ENCODE measurements at places on chromosomes 2 and 18.

DNA sequence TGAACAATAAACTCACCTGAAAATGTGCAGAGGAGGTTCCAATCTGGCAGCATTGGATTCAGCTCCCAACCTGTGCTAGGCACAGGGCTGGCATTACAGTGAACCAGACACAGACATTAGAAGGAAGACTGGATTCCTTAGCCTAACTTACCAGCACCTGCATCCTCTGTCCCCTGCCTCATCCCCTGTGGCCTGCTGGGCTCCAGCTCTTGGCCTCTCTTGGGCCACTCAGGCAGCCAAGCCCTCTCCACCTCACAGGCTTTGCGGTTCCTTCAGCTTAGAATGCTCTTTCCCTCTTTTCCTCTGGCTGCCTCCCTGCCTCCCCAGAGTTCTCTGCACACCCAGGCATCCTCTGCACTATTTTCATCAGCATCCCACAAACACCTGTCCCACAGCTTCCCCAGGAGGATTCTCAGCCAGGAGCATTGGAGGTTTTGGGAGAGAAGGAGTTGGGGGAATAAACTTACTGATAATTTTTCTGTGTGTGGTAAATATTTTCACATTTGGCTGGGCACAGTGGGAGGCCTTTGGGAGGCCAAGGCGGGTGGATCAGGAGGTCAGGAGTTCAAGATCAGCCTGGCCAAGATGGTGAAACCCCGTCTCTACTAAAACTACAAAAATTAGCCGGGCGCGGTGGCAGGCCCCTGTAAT is 132.0 kb downstream of the INHBB start:
- DNase-seq, result no peak

DNA sequence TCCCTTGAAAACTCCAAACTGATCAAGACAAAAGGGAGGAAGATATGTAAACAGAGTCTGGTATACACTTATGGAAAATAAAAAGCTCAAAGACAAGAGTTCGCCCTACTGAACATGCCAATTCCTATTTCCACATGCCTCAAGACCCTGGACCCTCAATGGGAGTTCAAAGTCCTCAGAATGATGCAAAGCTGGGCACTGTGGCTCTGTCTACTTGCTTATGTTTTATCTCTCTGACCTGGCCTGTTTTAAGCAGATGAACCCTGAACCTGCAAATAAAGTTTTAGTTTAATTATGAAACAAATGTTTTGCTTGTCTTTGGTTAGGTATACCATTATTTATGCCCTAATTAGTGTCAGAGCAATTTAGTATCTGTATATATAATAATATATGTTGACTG is 22.6 kb downstream of the NR4A2 start:
- no peak for DNase-seq

- DNase-seq, result no peak
Measured at GRCh38 chr2:74198023-74198460, 373 bp upstream of the MTHFD2 start.

DNA sequence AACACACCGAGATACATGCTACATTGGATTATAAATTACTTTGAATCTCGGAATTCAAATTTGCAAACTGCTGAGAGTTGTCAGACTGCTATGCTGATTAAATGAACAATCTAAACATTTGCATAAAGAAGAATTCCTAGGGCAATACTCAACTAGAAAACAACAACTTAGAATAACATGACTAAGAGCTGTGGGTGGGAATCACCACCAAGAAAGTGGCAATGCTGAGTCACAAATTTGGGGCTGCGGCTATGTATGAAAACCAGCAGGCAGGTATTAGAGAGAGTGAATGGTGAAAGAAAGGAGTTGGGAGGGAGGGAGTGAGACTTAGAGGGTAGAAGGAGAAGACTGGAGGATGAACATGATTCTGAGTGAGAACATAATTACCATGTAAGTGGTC is 559.5 kb downstream of the PIK3C3 start:
- no peak for DNase-seq

DNA sequence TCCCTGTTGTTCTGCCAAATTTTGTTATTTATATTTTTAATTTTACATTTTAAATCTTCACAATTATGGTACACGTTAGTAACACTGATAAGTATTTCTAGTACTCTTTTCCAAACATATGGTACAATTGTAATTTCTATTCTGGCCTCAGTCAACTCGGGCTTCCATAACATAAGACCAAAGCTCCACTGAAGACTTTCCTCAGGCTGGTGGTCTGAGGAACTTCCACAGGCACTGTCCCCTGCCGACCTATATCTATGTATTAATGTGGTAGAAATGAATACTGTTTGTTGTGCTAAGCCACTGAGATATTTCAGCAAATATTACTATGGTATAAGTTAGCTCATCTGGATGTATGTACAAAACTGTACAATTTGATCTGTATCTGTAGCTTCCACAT is 407.6 kb upstream of the ZNF804A start:
- DNase-seq, result no peak

DNA sequence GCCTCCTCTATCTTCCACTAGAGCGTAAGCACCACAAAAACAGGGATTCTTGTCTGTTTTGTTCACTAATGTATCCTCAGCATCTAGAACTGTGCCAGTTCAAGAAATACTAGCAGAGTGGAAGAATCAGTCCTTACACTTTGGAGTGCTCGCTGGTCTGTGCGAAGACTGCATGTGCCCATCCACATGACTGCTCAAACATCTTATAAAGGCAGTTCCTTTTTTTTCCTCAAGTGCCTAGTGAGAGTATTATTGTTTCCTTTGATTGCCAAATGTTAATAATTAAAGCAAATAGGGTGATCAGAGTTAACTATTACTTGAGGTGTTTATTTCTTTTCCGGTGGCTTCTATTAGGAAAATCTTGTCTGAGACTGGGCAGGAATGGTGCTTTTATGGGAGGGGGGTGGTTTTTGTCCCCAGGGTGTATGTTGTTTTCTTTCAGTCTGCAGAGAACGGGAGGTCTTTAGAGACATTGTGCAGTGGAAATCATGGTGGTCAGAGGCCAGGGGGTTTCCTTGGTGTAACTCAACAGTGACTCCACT is 45.6 kb upstream of the ITGB6 start:
- no peak for DNase-seq

GRCh38 chr2:65458999-65459398 is 26.6 kb upstream of the SPRED2 start:
- no peak for DNase-seq

- DNase-seq, result no peak
Measured at GRCh38 chr18:77811503-77811902, 561.9 kb downstream of the GALR1 start.

- DNase-seq, result no peak
Measured at GRCh38 chr18:74733598-74733997, 135.9 kb downstream of the ZNF407 start.

- DNase-seq, result no peak
Measured at GRCh38 chr2:19504400-19505198, 146.2 kb upstream of the OSR1 start.

DNA sequence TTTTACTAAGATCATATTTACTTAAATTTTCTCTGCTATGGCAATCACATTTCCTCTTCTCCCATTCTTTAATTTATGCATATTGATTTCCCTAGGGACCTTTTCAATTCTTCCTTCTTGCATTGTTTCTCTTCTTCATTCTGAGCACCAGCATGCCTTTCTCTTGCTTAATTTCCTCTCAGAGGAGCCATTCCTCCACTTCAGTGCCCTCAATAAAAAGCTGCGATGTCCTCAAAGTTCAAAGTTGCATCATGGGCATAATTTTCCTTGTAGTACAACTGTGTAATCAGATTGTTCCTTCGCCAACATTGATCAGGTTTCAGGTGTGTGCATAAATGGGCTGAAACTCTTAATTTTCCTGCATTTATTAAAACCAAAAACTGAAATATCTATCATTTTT is 21.8 kb upstream of the CD226 start:
- DNase-seq, result no peak

- DNase-seq, result no peak
Measured at GRCh38 chr2:69173706-69174105, 160.7 kb downstream of the ANTXR1 start.

DNA sequence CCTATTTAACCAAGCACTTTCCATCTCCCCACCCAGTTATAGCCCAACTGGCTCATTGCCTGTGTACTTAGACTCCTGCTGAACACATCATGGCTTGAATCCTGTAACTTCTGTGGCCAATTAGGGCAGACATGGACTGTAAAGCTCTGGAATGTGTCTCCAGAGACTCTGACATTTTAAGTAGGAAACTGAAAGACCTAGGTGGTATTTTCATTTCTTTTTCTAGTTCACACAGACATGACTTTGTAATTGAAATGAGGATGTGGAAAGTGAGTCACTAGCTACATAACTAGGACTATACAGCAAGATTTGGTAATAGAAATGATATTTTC is 12.2 kb downstream of the DOK1 start:
- no peak for DNase-seq

DNA sequence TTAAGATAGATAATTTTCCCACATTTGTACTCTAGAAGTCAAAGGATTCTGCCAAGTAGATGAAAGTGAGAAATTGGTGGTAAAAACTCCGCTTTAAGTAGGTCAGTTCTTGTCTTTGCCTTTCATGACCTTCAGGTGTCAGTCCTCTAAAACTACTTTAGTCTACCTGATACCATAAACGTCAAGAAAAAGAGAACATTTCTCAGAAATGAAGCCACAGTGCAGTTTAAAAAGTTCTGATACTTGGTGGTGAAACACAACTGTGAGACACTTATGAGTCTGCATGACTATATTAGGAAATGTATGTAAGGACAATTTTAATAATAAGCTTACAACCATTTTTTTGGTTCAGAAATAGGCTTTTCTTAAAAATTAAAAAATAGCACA is 583.3 kb downstream of the SATB2 start:
- DNase-seq, result no peak

DNA sequence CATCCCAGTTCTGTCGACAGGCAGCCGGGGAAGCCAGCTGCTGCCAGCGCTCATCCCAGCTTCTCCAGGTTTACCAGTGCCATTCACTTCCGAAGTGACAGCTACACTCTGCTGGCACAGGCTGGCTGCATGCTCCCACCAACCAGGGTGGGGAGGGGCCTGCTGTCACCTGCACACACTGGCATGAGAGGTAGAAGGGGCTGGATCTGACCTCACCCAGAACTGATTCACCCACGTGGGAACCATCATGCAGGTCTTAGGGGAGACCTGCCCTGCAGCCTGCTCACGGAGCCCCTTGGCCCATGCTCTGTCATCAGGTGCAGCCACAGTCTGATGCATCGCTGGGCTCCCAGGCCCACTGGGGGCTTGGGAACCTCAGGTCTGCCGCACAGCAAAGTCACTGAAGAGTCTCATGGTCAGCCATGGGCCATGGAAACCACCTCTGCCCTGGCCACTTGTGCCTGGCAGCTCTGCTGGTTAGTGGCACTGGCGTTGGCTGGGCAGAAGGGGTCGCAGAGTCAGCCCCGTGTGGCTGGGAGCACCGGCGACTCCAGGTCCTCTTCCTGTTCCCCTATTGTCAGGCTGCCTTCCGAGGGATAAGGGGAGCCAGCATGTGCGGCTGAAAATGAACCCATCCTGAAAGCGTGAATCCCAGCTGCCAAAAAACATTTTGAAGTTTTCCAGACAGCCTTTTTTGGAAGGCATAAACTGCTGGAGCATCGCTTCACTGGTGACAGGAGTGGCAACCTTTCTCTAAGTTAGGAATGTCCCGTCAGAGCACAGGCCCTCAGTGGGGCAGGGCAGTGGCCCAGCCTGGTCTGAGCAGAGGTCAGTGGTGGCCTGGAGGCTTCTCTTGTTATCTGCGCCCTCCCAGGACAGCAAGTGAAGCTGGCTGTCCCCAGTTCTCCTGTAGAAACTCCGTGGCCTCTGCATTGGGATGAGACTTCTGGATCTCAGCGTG is 157.8 kb downstream of the SEPTIN10 start:
- no peak for DNase-seq

DNA sequence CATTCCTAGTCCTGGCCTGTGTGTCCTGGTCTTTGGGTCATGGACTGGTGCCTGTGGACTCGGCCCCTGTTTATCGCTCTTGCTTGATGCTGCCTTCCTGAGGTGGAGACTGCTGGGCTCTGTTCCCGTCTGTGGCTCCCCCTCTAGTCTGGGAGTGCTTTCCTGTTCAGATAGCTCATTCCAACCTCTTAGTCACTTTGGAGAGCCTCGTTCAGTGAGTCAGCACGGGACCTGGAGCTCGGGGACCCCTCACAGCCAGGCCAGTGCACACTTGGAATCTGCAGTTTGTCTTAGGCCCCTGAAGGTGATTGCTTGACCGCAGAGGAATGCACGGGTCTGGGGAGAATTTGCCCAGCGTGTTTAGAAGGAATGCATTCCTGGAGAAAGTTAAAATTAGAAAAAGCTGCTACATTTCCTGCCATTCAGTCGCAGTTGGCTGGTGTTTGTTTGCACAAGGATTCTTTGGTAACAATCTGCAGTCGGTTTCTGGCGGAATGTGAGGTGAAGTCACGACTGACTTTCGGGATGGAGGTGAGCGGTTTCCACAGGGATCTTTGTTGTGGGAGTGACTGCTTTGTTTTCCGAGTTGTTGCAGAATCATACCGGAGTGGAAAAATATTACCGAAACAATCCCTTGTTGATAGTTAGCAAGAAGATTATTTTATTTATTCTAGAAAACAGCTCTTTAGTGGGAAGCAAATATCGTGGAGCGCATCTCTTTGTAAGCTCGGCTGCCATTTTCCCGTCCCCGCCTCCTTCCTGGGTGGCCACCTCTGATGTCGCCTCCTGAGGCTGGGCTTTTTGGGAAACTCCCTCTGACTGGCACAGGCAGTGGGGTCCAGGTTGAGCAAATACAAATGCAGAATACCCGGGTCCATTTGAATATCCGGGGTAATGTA is 29.6 kb downstream of the SH3BP4 start:
- DNase-seq, result no peak

GRCh38 chr2:233974530-233975071 is 57.4 kb downstream of the TRPM8 start:
- no peak for DNase-seq

DNA sequence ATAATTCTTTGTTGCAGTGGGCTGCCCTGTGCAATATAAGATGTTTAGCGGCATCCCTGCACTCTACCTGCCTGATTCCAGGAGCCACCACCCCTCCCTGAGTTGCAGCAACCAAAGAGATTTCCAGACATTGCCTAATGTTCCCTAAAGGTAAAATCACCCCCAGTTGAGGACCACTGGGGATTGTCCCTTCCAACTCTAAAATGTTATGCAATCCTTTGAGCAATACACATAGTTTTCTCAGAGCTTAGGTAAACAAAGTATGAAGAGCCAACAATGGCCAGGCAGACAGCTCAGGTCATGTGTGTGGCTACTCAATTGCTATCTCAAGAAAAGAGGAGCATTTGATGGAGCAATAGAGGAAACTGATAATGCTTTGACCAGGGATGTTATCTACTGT is 87.0 kb downstream of the XDH start:
- no peak for DNase-seq

- DNase-seq, result peak; percentile 64
Measured at GRCh38 chr2:41716497-41716896, 331.3 kb upstream of the PKDCC start.

DNA sequence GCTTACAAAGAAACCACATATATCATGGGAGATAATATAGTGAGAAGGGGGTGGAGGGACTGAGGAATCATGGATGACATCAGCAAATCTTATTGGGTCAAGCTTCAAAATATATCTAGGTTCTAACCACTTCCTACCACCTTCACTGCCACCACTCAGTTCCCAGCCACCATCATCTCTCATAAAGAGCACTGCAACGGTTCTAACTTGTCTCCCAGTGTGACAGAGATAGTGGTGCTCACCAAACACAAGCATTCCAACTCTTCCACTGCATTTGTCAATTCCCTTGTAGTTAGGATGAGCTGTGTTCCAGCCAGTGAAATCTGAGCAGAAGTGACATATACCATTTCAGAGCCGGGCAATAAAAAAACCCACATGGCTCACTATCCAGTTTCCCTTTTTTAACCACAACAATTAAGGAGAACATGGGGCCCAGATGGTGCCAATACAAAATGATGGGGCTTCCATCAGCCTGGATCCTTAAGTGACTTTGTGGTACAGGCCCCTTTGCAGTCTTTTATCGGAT is 318.1 kb downstream of the NBAS start:
- DNase-seq, result no peak
